ENCODE measurements at places on chromosomes 3 and 15.

- no peak for DNase-seq
Observed at GRCh38 chr15:60546744-60547143, 67.8 kb upstream of the ICE2 start.

DNA sequence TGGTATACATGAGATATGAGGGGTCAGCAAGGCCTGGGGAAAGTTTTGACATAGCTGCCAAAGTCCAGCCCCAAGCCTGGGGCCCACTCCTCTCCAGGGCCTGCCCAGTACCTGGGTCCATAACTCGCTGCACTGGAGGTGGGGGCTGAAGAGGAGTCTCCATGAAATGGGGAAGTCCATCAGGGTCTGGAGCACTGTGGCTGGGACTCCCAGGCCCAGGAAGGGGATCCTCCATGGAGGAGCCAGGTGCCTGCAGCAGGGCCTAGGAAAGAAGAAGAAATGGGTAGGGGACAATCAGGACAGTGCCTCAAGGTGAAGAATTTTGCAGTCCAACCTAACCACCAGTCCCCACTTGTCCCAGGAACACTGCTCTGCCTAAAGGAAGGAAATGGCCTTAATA, 8.2 kb downstream of the GORASP1 start:
- no peak for DNase-seq

GRCh38 chr3:133675631-133676335, 14.0 kb upstream of the TOPBP1 start:
- DNase-seq: no peak

- DNase-seq: no peak
Observed at GRCh38 chr3:9241956-9242355, 7.5 kb downstream of the SRGAP3 start.

DNA sequence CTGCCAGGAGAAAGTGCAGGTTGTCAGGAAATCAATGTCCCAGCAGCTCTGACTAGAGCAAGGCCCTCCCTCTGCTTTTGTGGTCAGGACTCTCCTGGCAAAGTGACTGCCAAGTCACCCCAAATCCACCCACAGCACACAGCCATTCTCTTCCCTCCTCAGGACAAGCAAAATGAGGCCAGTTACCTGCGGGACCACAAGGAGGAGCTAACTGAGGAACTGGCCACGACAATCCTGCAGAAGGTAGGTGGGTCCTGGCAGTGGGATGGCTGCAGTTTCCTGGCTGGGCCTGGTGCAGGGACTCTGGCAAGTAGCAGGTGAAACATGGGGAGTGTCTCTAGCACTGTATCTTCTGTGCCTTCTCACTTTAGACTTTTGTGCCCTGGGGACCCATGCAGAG, 142.5 kb upstream of the EIF1B start:
- no peak for DNase-seq

- no peak for DNase-seq
Observed at GRCh38 chr3:61733000-61733399, 171.6 kb downstream of the PTPRG start.

GRCh38 chr15:79418693-79419279, 13.3 kb upstream of the MINAR1 start:
- DNase-seq: peak; percentile 24

DNA sequence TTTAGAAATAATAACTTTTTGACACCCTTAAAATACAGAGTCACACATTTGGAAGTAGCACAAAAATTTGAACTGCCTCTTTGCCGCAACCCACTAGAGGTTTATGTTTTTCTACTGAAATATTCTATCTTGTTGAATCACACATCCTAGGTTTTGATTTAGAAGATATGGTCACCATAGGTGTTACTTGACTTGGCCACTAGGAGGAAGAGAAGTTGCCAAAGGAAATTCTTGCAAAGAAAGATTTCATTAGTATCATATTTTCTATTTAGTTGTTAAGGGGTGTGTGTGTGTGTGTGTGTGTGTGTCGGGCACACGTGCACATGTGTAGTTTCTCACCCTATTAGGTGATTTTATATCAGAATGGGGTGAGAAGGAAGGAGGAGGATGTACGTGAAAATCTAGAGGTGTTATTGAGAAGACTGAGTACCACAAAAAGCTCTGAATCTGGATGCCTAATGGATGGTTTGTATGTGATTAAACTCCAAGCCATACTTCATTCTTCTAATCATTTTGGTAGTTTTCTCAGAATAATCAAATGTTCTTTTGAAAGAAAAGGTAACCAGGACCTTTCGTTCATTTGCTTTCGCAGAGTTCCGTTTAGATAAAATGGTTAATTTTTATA, 31.5 kb downstream of the ZFAND6 start:
- DNase-seq: no peak

GRCh38 chr15:78034495-78035191, 42.9 kb downstream of the TBC1D2B start:
- DNase-seq: no peak

- no peak for DNase-seq
Observed at GRCh38 chr15:76195506-76196268, 115.6 kb downstream of the ETFA start.

- no peak for DNase-seq
Observed at GRCh38 chr3:10674578-10674977, 141.4 kb upstream of the SLC6A11 start.

DNA sequence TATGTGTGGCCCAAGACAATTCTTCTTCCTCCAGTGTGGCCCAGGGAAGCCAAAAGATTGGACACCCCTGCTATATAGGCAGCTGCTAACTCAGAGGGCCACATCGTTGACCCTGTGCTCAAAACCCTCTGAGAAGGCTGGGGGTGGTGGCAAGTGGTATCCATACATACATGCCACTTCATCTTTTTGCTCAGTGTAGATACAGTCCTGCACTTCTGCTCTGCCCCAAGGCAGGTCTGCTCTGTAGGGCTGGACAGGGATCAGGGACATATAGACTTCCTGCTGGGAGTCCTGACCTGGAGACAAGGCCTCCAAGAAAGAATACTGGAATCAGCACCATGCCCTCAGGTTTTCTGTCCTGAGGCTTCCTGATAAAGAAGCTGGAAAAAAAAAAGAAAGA, 4.5 kb upstream of the HCN4 start:
- DNase-seq: no peak

DNA sequence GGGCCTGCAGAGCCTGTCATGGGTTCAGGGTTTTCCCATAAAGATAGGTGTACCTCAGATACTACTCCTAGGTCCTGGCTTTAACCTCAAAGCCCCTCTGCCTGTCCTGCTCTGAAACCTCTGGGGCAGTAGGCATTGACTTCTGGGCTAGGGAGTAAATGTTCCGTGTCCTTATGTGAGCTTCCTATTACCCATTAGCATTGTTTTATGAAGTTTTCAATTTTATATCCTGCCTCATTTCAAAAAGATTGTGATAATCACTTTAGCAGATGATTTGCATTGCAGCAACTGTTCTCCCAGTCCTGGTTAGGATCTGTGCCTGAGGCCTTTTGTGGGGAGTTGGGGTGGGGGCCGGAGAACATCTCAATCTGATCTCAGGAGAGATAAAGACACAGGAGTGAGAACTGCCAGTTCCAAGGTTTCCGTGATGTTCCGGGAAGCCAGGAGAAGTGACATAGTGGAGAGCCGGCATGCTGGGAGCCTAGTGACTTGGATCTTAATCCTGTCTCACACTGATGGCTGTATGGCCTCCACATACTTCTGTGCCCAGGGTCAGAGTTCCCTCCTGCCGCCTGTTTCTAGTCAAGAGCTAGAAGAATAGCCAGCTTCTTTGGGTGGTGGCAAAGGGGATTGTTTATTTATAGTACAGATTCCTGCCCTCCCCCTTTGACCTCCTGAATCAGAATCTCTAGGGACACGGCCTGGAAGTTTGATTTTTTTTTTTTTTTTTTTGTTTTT, 10.6 kb downstream of the TPM1 start:
- peak; percentile 30 for DNase-seq

- no peak for DNase-seq
Observed at GRCh38 chr15:90489514-90489913, 40.2 kb upstream of the CRTC3 start.

GRCh38 chr15:98730860-98731711, 82.7 kb downstream of the IGF1R start:
- DNase-seq: no peak

GRCh38 chr3:100333970-100334487, 528 bp upstream of the NIT2 start:
- no peak for DNase-seq

- no peak for DNase-seq
Observed at GRCh38 chr15:87293031-87293430, 963.5 kb downstream of the NTRK3 start.

DNA sequence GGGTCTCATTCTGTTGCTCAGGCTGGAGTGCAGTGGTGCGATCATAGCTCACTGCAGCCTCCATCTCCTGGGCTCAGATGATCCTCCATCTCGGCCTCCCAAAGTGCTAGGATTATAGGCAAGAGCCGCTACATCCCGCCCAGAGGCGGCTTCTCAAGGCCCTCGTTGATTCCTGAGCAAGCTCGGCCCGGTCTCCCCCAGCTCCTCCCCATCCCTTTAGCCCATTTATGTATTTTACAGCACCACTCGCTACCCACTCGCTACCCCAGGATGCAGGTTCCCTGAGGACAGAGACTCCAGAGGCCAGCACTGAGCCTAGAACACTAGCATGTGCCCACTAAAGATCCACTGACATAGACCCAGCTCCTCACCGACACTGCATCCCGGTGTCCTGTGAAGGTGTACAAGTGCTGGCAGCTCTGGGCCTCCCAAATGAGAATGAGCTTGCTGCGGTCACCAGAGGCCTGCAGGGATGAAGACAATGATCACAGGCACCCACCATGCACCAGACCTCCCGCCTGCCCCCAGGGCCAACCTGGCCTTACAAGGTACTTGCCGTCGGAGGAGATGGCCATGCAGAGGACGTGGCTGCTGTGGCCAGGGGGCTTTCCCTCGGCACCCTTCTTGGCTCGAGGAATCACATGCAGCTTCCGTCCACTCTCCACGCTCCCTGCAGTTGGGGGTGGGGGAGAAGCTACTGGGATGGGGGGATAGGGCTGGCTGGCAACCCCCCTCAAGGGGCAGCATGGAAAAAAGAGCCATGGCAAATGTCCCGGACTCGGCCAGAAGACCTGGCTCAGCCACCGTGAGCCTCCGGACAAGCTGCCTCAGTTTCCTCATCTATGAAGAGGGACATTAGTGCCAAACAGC, 5.6 kb downstream of the RRP9 start:
- no peak for DNase-seq

- DNase-seq: no peak
Observed at GRCh38 chr3:136414476-136414875, 164.3 kb downstream of the PCCB start.

- peak; percentile 4 for DNase-seq
Observed at GRCh38 chr3:122560680-122561079, 3.4 kb downstream of the PARP9 start.

DNA sequence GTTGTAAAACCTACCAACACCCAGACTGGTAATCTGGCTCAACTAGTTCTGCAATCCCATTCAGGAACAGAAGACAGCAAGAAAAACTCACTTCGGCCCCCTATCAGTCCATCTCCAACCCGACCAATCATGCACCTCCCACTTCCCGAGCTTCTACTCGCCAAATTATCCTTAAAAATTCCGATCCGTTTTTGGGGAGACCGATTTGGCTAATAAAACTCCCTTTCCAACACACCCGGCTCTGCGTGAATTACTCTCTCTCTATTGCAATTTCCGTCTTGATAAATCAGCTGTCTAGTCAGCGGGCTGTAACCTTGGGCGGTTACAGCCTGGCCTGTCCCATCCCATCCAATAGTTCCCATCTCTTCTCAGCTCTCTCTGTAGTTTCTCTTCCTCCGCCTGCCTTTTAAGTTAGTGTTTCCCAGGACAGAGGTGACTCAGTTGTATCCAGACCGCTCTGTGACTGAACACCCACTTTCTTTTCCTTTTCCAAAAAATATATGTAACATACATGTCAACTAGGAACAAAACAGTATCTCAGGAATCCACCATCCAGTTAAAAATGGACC, 780 bp upstream of the ACAD9 start:
- DNase-seq: peak; percentile 39

DNA sequence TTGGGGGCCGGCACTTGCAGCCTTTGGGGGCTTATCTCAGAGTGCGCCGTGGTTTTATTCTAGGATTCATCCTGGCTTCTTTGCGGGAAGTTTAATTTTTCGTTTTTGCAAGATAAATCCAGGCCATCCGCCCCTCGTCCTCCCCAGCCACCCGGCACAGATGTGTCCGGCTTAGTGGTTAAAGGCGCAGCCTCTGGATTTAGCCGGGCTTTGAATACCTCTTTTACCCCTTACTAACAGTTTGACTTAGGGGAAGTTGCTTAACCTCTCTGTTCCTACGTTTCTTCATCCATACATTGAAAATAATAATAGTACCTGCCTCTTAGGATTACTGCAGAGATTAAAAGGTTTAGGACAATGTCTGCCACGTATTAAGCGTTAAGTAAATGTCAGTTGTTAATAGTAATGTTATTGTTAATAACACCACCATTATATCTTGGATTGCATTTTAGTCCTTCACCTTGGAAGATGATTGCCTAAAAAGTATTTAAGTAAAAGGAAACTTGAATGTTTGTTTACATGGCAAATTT, 714 bp downstream of the ECT2 start:
- peak; percentile 15 for DNase-seq

DNA sequence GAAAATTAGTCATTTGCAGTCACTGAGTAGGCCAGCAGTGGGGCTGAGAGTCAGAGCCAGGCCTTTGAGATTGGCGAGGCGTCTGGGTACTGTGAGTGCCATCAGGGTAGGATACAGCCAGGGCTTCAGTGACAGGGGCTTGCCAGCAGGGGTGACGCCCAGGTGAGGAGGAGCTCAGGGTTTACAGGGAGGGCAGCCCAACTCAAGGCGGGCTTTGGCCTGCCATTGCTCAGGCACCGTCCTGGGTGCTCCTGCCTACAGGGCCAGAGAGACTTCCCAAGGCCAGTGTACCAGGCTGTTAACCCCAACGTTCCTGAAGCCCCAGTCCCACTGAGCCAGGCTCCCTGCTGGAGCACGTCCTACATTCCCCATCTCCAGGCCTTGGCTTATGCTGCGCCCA, 152.0 kb downstream of the FBLN2 start:
- no peak for DNase-seq

DNA sequence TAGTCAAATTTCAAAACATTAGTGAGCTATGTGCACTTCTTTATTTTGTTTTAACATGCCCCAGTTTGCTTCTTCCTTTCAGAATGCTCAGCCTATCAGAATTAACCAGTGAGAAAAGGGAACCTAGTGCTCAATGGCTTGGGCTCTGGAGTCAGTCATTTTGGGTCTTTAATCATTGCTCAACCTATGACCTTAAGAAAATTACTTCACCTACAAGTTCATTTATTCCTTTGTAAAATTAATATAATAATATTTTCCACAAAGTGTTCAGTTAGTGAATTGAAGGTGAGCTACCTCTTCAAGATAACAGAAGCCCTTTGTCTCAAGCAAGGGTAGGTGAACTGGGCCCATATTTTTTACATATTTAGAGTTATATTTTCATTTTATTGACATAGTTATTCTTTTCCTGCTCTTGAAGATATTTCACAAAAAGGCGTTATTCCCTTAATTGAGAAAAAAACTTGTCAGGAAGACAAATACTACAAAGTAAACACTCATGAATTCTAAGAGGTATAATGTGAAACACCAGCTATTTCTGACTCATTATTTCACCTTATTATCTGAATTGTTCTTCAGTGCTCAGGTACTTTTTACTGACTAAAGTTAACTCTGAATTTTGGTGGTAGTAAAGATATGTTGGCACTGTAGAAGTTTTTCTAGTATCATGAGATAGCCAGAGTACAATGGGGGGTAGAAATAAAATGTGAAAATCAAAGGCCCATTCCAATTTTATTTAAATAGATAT, 415.5 kb downstream of the NAALADL2 start:
- no peak for DNase-seq

Measured in MG63 (cell line).